ENCODE measurements at places on chromosomes 2 and 18. TPM values are rescaled to one million over a fixed set of nuclear protein-coding genes. Genes with fewer than 3 reads are reported as not detected.

DNA sequence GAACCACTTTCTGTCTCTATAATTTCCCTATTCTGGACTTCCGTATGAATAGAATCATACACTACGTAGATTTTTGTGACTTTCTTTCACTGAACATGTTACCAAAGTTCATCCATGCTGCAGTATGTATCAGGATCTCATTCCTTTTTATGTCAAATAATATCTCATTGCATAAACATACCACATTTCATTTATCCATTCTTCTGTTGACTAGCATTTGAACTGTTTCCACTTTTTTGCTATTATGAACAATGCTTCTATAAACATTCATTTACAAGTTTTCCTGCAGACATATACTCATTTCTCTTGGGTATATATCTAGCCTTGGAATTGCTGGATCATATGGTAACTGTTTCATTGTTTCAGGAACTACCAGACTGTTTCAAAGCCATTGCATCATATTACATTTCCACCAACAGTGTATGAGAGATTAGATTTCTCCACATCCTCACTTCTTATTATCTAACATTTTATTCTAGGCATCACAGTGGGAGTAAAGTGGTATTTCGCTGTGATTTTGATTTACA is 186.2 kb downstream of the DYM start:
- H3K27me3 ChIP-seq = no peaks in the 10 kb centered on the region
- DNase-seq = no peak
- peaks cover 49% of the 10 kb centered on the region for H3K36me3 ChIP-seq

NAT8 gene
- total RNA-seq = not detected

GKN2 gene
- total RNA-seq = not detected

DNA sequence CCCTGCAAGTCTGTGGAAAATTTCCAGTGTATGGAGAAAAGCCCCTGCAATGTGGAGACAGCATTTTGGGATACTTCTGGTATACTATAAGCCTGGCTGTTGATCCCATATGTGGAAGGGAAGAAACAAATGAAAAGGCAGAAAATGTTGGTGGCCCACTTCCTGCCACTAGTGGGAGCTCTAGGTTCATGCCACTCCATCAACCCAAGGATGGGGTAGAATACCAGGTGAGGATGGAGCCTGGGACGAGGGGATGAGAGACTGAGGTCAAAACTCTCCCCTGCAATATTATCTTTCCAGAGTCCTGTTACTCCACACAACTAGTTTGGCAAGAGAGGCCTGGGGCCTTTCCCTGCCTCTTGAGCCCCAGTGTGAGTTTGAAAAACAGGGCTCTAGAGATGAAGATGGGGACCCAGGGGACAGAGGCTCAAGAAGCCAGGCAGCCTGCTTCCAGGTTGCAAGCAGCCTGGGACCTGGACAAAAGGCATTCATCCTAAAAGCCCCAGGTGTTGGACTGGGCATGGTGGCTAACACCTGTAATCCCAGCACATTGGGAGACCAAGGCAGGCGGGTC is 31.9 kb downstream of the BMP10 start:
- H3K4me1 ChIP-seq = peaks cover 6% of the 10 kb centered on the region
- no peak overlapping the region for H3K4me3 ChIP-seq
- DNase-seq = no peak
- no peak overlapping the region for H3K27ac ChIP-seq

- H3K27ac ChIP-seq = no peak overlapping the region
- H3K36me3 ChIP-seq = no peaks in the 10 kb centered on the region
- H3K27me3 ChIP-seq = no peaks in the 10 kb centered on the region
- no peak for DNase-seq
These were observed 567.2 kb downstream of the SATB2 start for GRCh38 chr2:198890490-198890889.

C1GALT1C1L gene
- total RNA-seq = not detected

- H3K4me3 ChIP-seq = peak overlapping the region; percentile 87
- peaks cover 2% of the 10 kb centered on the region for H3K36me3 ChIP-seq
- no peak overlapping the region for H3K27ac ChIP-seq
These were observed 2.0 kb downstream of the ZNF521 start for GRCh38 chr18:25349926-25350487.

DNA sequence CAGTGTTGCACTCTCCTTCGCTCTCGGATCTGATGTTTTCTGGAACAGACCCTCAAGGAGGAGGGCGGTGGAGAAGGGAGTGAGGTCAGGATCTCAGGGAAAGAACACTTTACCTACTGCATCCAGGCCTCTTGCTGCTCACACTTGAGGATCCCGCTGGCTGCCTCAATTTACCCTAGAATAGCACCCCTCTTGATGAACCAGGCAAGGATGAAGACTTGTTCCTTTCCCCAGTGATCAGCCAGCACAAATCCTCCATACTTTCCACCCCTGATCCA is 14.2 kb downstream of the WNT10A start:
- no peak overlapping the region for H3K27ac ChIP-seq
- peaks cover 39% of the 10 kb centered on the region for H3K4me1 ChIP-seq
- peaks cover 54% of the 10 kb centered on the region for H3K27me3 ChIP-seq
- H3K4me3 ChIP-seq = no peak overlapping the region

- H3K27ac ChIP-seq = no peak overlapping the region
- no peaks in the 10 kb centered on the region for H3K4me1 ChIP-seq
- DNase-seq = no peak
- no peaks in the 10 kb centered on the region for H3K36me3 ChIP-seq
These were observed 261.3 kb upstream of the MEIS1 start for GRCh38 chr2:66173645-66174044.

DNA sequence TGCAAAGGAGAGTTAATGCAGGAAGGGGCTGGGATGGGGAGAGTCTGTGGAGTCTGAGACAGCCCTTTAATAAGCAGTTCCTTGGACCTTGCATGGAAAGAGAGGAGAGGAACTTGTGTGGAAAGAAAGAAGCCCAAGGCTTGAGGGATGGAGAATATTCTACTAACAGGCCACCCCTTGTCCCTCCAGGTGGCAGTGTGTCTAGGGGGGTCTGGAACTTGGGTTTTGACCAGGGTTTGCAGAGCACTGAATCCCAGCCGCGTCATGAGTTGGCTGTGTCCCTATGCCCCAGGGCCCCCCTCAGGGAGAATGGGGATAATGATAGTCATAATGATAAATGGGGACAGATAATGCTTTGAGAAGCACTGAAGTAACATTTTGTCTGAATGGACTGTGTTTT is 15.0 kb downstream of the TCF7L1 start:
- H3K36me3 ChIP-seq = no peaks in the 10 kb centered on the region
- no peak overlapping the region for H3K4me3 ChIP-seq
- H3K27me3 ChIP-seq = peaks cover 32% of the 10 kb centered on the region
- H3K4me1 ChIP-seq = no peaks in the 10 kb centered on the region
- H3K27ac ChIP-seq = no peak overlapping the region
- no peak for DNase-seq

DNA sequence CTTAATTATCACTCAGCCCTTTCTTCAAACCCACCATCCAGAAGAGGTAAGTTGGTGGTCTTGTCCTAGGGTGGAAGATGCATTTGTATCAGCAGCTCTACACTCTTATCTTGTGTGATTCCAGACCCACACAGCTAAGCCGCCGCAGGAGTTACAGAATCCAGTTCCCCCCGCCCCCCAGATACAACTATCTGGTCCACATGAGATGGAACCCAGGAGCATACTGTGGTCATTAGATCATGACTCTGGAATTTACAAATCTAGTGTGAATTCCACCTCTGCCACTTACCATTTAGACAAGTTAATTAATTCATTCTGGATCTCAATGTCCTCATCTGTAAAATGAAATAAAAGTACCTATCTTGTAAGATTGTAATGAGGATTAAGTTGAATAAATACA is 486.4 kb downstream of the BCL11A start:
- peaks cover 7% of the 10 kb centered on the region for H3K27me3 ChIP-seq
- no peak overlapping the region for H3K4me3 ChIP-seq
- H3K27ac ChIP-seq = no peak overlapping the region
- DNase-seq = no peak
- H3K36me3 ChIP-seq = no peaks in the 10 kb centered on the region

Measured in activated naive CD8-positive, alpha-beta T cell treated with anti-CD3 and anti-CD28 coated beads, Interleukin-2, amount 10 ng/mL, durations not matched to agents 7 days and 5 days (primary cell).